ENCODE measurements at places on chromosomes 11 and 22. TPM values are rescaled to one million over a fixed set of nuclear protein-coding genes. Genes with fewer than 3 reads are reported as not detected.

GRCh38 chr11:86138958-86139357, 70.1 kb upstream of the PICALM start:
- peak overlapping the region; percentile 92 for H3K27ac ChIP-seq
- peaks cover 69% of the 10 kb centered on the region for H3K4me1 ChIP-seq
- DNase-seq = peak; percentile 66
- H3K36me3 ChIP-seq = no peaks in the 10 kb centered on the region
- H3K4me3 ChIP-seq = peak overlapping the region; percentile 59

GRCh38 chr11:62830904-62831519, 839 bp downstream of the STX5 start:
- peaks cover 24% of the 10 kb centered on the region for H3K36me3 ChIP-seq
- H3K4me3 ChIP-seq = peak overlapping the region; percentile 100
- H3K27me3 ChIP-seq = no peaks in the 10 kb centered on the region
- H3K4me1 ChIP-seq = peaks cover 38% of the 10 kb centered on the region
- DNase-seq = no peak

DNA sequence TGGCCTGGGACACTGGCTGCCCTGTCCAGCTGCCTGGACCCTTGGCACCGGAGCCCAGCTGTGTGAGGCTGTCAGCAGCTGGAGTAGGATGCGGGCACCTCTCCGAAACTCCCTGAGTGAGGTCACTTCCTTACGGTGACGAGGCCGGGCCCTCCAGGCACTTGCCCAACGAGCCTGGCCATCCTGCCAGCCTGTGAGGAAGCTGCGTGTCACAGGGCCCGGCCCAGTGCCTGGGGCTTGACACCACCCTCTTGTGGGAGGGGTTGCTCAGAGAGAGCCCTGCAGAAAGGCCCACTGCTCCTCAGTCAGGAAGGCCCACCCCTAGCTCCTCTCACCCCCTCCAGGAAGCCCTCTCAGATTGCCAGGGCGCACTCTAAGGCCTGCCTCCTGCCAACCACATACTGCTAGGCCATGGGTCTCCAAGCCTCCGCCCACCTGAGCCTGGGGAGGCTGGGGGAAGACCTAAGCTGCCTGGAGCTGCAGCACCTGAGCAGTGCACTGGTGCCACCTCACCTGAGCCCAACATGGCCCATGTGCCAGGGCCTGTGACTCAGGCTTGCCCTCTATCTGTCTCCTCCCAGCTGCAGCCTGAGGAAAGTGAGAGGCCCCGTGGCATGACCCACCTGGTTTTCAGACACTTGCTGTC, 4.3 kb upstream of the PHLDA2 start:
- peaks cover 12% of the 10 kb centered on the region for H3K36me3 ChIP-seq
- H3K4me1 ChIP-seq = peaks cover 33% of the 10 kb centered on the region
- no peak overlapping the region for H3K27ac ChIP-seq
- peak; percentile 78 for DNase-seq
- H3K4me3 ChIP-seq = no peak overlapping the region

GRCh38 chr11:2791139-2791520, 91.3 kb upstream of the KCNQ1OT1 start:
- H3K4me1 ChIP-seq = peaks cover 5% of the 10 kb centered on the region
- H3K27me3 ChIP-seq = no peaks in the 10 kb centered on the region
- H3K4me3 ChIP-seq = peak overlapping the region; percentile 29
- no peak overlapping the region for H3K27ac ChIP-seq
- no peaks in the 10 kb centered on the region for H3K36me3 ChIP-seq

- no peaks in the 10 kb centered on the region for H3K36me3 ChIP-seq
- no peak for DNase-seq
- H3K27ac ChIP-seq = no peak overlapping the region
- H3K27me3 ChIP-seq = no peaks in the 10 kb centered on the region
Measured at GRCh38 chr11:1160231-1161101, 2.7 kb downstream of the MUC5AC start.

DNA sequence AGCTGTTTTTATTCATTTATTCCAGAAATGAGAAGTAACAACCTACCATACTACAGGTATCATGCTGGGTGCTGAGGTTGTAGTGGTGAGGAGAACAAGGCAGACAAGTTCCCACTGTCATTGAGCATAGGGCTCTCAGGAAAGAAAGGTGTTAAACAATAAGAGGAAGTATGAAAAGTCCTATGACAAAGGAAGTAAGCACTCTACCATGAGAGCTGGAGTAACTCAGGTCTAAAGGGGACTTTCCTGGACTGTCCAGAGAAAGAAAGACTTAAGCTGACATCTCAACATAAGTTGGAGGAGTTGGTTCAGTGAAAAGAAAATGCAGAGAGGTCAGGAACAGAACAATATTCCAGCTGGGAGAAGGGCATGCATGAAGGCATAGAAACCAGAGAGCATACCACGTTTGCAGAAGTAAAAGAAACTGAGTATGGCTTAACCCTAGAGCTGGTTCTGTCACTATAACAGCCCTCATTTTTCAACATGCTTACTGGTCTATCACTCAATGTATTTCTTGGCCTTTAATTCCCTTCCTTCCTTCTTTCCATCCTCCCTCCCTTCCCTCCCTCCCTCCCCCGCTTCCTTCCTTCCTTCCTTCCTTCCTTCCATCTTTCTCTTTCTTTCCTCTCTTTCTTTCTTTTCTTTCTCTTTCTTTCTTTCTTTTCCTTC, 137.8 kb upstream of the BDNF start:
- no peaks in the 10 kb centered on the region for H3K4me1 ChIP-seq
- no peak overlapping the region for H3K27ac ChIP-seq
- H3K27me3 ChIP-seq = peaks cover 6% of the 10 kb centered on the region
- H3K36me3 ChIP-seq = no peaks in the 10 kb centered on the region
- H3K4me3 ChIP-seq = no peak overlapping the region
- no peak for DNase-seq

- H3K27me3 ChIP-seq = no peaks in the 10 kb centered on the region
- H3K4me3 ChIP-seq = no peak overlapping the region
- no peaks in the 10 kb centered on the region for H3K36me3 ChIP-seq
Measured at GRCh38 chr22:25100948-25101347, 98.7 kb upstream of the CRYBB3 start.

DNA sequence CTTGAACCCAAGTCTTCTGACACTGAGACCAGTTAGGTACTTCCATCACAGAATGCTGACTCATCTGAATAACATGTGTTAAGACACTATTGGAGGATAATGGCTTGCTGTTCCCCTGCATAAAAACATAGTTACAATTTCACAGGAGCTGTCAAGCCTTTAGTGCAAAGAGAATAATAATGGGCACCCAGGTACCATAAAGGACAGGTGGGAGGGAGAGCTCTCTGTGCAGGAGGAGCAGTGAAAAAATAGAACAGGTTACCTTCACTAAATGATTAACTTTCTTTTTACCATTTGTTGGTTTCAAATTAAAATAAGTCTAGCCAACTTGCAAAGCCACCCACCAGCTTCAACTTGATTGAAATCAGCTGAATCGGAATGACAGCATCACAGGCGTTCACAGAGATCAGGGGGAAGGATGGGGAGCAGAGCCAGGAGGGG, 173.2 kb downstream of the DSCAML1 start:
- H3K4me3 ChIP-seq = no peak overlapping the region
- H3K27me3 ChIP-seq = peaks cover 13% of the 10 kb centered on the region
- peaks cover 3% of the 10 kb centered on the region for H3K36me3 ChIP-seq
- no peak overlapping the region for H3K27ac ChIP-seq

GRCh38 chr22:33002035-33002434, 56.1 kb downstream of the SYN3 start:
- H3K27me3 ChIP-seq = peaks cover 12% of the 10 kb centered on the region
- no peak for DNase-seq
- H3K36me3 ChIP-seq = no peaks in the 10 kb centered on the region
- H3K4me3 ChIP-seq = no peak overlapping the region
- no peak overlapping the region for H3K27ac ChIP-seq

- H3K4me1 ChIP-seq = no peaks in the 10 kb centered on the region
- H3K27me3 ChIP-seq = no peaks in the 10 kb centered on the region
- no peak overlapping the region for H3K27ac ChIP-seq
- no peak overlapping the region for H3K4me3 ChIP-seq
- H3K36me3 ChIP-seq = peaks cover 4% of the 10 kb centered on the region
Measured at GRCh38 chr11:23112987-23113886, 253.0 kb upstream of the CCDC179 start.

GRCh38 chr11:68564261-68564660, 103.7 kb downstream of the PPP6R3 start:
- DNase-seq = no peak
- peak overlapping the region; percentile 5 for H3K27ac ChIP-seq
- peaks cover 37% of the 10 kb centered on the region for H3K36me3 ChIP-seq
- H3K27me3 ChIP-seq = no peaks in the 10 kb centered on the region

DNA sequence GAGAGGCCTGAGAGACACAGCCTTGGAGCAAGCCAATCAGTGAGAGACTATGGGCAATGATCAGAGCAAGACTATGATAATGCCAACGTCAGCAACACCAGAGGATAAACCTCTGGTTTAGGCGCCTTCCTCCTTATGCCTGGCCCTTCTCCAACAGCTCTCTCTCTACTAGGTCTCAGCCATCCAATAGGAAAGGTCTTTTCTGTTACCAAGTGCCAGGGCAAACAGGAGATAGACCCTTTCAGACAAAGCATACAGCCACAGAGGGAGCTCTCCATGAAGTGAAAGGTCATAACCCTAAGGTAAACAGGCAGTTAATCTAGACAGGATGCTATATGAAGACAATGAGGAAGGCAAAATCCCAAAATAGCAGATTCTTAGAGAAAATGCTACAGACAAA, 9.5 kb downstream of the STK33 start:
- H3K27me3 ChIP-seq = peaks cover 26% of the 10 kb centered on the region
- no peak for DNase-seq
- no peak overlapping the region for H3K27ac ChIP-seq

- peaks cover 10% of the 10 kb centered on the region for H3K27me3 ChIP-seq
- H3K36me3 ChIP-seq = no peaks in the 10 kb centered on the region
- no peak overlapping the region for H3K4me3 ChIP-seq
- DNase-seq = no peak
- H3K4me1 ChIP-seq = peaks cover 8% of the 10 kb centered on the region
Measured at GRCh38 chr11:119371778-119372182, 9.7 kb downstream of the USP2 start.

- no peaks in the 10 kb centered on the region for H3K27me3 ChIP-seq
- DNase-seq = no peak
- H3K36me3 ChIP-seq = no peaks in the 10 kb centered on the region
- H3K4me1 ChIP-seq = no peaks in the 10 kb centered on the region
- no peak overlapping the region for H3K4me3 ChIP-seq
Measured at GRCh38 chr11:116166573-116167465, 606.0 kb downstream of the BUD13 start.

DNA sequence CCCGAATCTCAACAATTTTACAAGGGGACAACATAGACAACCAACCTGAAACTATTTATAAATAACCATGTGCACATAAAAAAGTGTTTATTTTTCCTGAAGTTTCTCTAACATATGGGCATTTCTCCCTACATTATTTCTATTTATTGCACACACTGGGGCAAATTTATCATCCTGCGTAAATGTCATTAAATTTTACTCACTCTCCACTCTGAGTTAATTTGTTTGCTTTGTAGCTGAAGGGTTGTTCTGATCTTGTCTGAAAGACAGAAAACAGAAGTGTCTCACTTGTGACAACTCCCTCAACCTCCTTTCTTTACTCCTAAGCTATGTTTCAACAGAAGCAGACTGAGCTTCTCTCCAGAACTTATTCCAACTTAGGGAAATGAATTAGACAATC, 194.2 kb downstream of the HIPK3 start:
- H3K4me3 ChIP-seq = no peak overlapping the region
- H3K27ac ChIP-seq = no peak overlapping the region
- H3K27me3 ChIP-seq = peaks cover 15% of the 10 kb centered on the region
- H3K4me1 ChIP-seq = no peaks in the 10 kb centered on the region
- no peak for DNase-seq
- H3K36me3 ChIP-seq = no peaks in the 10 kb centered on the region

DNA sequence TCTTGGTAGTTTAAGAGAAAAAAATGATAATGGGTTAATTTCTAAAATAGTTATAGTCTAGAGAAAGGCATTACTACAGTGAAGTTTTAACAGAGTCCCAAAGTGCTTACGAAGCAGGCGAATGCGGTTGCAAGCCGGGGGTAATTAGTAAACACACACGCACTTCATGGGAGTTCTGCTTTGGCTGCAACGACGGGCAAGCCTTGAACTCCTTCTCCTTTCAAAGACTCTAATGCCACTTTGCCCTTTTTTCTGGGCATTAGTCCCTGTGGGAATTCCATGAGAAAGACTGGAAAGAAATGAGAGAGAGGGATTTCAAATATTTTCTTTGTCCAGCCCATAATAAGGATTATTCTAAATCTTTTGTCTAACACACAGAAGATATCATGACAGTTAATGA, 66.1 kb downstream of the TENM4 start:
- no peaks in the 10 kb centered on the region for H3K4me1 ChIP-seq
- DNase-seq = no peak
- H3K27ac ChIP-seq = no peak overlapping the region
- H3K27me3 ChIP-seq = no peaks in the 10 kb centered on the region
- no peak overlapping the region for H3K4me3 ChIP-seq

- no peaks in the 10 kb centered on the region for H3K36me3 ChIP-seq
- DNase-seq = no peak
- no peak overlapping the region for H3K27ac ChIP-seq
- no peaks in the 10 kb centered on the region for H3K4me1 ChIP-seq
- no peaks in the 10 kb centered on the region for H3K27me3 ChIP-seq
Measured at GRCh38 chr22:49951986-49952896, 8.3 kb upstream of the PIM3 start.

GRCh38 chr11:69721745-69722144, 17.9 kb upstream of the FGF19 start:
- H3K27me3 ChIP-seq = peaks cover 68% of the 10 kb centered on the region
- no peak for DNase-seq
- peaks cover 6% of the 10 kb centered on the region for H3K4me1 ChIP-seq
- H3K27ac ChIP-seq = no peak overlapping the region
- no peaks in the 10 kb centered on the region for H3K36me3 ChIP-seq

GRCh38 chr11:123653827-123654565, 428 bp downstream of the SCN3B start:
- no peak overlapping the region for H3K27ac ChIP-seq
- peak overlapping the region; percentile 73 for H3K4me3 ChIP-seq
- H3K4me1 ChIP-seq = no peaks in the 10 kb centered on the region
- H3K36me3 ChIP-seq = no peaks in the 10 kb centered on the region
- peak; percentile 30 for DNase-seq
- peaks cover 42% of the 10 kb centered on the region for H3K27me3 ChIP-seq

DNA sequence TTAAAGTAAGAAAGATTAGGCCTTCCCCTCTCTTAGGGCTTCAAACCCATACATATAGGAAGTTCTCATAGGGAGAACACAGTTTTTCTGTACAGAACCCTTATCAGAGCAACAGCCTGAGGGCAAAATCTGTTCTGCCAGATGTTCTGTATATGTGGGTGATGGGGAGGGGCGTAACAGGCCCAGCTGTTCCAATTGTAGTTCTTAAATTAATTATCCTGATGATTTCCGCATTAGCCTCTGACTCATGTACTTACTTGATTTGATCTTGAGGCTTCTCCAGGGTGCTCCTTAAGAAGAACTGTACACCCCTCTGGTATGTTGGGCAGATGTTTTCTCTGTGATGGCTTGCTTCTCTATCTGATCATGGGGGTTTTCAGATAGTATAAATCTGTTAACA, 123.1 kb upstream of the C11orf87 start:
- H3K27ac ChIP-seq = no peak overlapping the region
- H3K4me3 ChIP-seq = no peak overlapping the region
- no peaks in the 10 kb centered on the region for H3K36me3 ChIP-seq

Gene CD82
- 421 TPM for total RNA-seq

Gene IL18
- 0.35 TPM for total RNA-seq

Gene AIP
- total RNA-seq = 184 TPM

Gene VSIG2
- 0.35 TPM for total RNA-seq

Gene INS
- total RNA-seq = not detected

Gene GRK3
- total RNA-seq = 31.9 TPM

Gene TMX2
- total RNA-seq = 69.8 TPM

Gene INSC
- total RNA-seq = 0.96 TPM

Gene OSBP
- total RNA-seq = 67.4 TPM

Gene DBX1
- not detected for total RNA-seq

Gene MYEOV
- 0.42 TPM for total RNA-seq

Gene EEF1G
- total RNA-seq = 2,565 TPM
